ENCODE measurements at places on chromosomes 2 and 18. TPM values are rescaled to one million over a fixed set of nuclear protein-coding genes. Genes with fewer than 3 reads are reported as not detected.

CD302 gene
- total RNA-seq: 142 TPM

CYP26B1 gene
- 0.89 TPM for total RNA-seq

POTEC gene
- total RNA-seq: not detected

IL1B gene
- total RNA-seq: 4.2 TPM

IER3IP1 gene
- total RNA-seq: 10.5 TPM

NOP58 gene
- 73.3 TPM for total RNA-seq

UGT1A3 gene
- total RNA-seq: not detected

OTOS gene
- total RNA-seq: not detected

LCT gene
- 0.20 TPM for total RNA-seq

ABCG8 gene
- total RNA-seq: 0.10 TPM

DSEL gene
- total RNA-seq: 6.5 TPM

IL36G gene
- not detected for total RNA-seq

MTLN gene
- total RNA-seq: 45.2 TPM

MSTN gene
- not detected for total RNA-seq

SCG2 gene
- total RNA-seq: 0.15 TPM

BMPR2 gene
- total RNA-seq: 59.6 TPM

GKN2 gene
- total RNA-seq: 83.7 TPM

ACKR3 gene
- 7.5 TPM for total RNA-seq

Measured in upper lobe of left lung (tissue), 6 donors.